ENCODE measurements at places on chromosomes 1 and 21.

GRCh38 chr1:71156590-71156989 lies 75.8 kb upstream of the ZRANB2 start:
- DNase-seq: no peak

- DNase-seq: no peak
Measured at GRCh38 chr1:50103615-50104081, 5.1 kb upstream of the ELAVL4 start.

DNA sequence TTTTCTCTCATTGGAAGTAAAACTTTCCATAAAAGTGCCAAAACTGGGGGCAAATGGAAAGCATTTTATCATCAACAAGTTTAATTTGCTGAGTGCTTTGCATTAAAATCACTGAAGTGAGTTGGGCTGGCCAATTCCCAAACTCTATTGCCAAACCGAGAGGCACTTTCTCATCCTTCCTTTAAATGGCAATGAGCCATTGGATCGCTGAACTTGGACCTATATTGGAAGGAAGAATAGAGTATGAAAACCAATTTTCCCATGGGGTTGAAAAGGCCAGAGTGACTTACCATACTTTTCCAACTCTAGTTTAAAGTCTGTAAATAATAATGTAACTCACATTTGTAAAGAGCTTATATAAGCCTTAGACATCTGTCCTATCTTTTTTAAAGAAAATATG lies 189.1 kb upstream of the C1orf87 start:
- peak; percentile 79 for DNase-seq

DNA sequence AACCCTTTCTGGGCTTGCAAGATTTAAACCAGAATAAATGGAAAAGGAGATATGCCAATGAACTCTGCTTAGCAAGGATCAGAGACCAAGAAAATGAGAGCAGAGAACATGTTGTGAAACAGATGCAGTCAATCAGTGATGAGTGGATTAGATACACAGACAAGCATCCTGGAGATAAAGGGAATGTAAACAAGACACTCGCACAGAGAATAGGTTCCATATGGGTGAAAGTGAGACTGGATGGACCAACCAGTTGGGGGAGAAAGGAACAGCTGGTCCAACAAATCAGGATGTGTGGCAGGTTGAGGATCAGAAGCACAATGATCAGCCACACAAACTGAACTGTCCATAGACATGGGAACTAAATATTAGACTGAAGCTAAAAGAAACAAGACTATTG lies 338.2 kb downstream of the ASTN1 start:
- DNase-seq: no peak

DNA sequence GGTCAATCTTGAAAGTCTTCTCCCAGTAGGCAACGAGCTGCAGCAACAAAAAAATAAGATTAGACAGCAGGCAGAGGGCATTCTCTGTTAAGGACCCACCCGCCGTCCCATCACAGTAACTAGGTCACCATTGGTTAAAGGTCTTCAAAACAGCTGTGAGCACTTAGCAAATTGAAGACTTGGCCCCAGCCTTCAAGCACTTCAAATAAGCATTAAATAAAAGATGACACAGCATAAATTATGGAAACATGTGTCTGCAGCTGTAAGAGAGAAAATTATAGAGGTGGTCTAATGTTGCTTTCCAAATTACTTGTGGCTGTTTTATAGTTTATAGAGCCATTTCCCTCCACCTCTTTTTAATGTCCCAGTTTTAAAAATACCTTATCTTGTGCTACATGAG lies 61.2 kb downstream of the VANGL1 start:
- no peak for DNase-seq

Measured in skeletal muscle cell (primary cell).